ENCODE measurements at places on chromosomes 1 and 21.

DNA sequence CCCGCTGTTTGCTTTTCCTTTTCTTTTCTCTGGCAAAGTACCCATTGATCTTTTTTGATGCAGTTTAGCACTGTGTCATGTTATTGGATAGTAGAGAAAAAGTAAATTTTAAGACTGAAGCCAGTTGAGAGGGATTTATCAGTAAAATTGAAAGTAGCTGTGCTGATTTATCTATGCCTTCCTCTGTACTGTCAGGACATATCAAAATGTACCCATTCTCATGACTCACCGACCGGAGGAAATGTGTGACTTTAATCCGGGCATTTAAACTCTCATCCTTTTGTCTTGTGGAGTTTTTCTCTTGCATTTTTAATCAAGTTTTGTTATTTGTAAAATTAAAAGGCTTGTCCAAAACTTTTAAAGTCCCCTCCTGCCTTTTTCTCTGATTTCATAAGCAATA is 276.6 kb upstream of the FMN2 start:
- no peak for DNase-seq

GRCh38 chr1:18572022-18572880 is 58.4 kb upstream of the PAX7 start:
- no peak for DNase-seq

- no peak for DNase-seq
Observed at GRCh38 chr1:182054698-182055326, 6.7 kb downstream of the ZNF648 start.

- DNase-seq = peak; percentile 69
Observed at GRCh38 chr1:182348961-182349747, 42.4 kb downstream of the GLUL start.

GRCh38 chr1:60101516-60101915 is 27.9 kb upstream of the C1orf87 start:
- DNase-seq = no peak

GRCh38 chr1:246537441-246537840 is 28.6 kb downstream of the TFB2M start:
- DNase-seq = no peak

DNA sequence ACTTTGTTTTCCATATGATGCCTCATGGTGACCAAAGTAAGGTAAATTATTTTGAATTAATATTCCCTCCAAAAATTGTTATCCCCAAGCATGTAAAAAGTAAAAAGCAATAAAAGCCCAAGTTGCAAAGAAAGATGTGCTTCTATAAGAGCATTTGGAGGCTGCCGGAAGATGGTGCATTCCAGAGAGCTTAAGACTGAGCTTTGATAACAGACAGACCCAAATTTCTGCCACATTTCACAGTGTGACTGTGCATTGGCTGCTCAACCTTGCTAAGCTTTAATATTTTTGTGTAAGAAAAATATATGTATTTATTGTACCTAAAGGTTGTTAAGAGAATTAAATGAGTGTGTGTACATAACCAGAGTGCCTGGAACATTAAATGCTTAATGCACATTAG is 67.9 kb downstream of the CYYR1 start:
- no peak for DNase-seq

GRCh38 chr1:18264450-18265039 is 156.9 kb downstream of the IGSF21 start:
- no peak for DNase-seq

DNA sequence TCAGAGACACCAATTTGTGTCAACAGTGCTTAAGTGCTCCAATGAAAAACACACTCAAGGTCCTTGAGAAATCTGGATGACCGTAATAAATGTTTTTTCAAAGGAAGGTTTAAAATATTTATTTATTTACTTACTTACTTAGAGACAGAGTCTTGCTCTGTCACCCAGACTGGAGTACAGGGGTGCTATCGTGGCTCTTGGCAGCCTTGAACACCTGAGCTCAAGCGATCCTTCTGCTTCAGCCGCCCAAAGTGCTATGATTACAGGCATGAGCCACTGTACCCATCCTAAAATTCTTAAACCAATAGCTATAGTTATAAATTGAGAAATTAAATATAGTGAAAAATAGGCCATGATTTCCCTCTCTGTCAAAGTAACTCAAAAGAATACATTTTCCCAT is 17.3 kb upstream of the ERICH3 start:
- DNase-seq = no peak

DNA sequence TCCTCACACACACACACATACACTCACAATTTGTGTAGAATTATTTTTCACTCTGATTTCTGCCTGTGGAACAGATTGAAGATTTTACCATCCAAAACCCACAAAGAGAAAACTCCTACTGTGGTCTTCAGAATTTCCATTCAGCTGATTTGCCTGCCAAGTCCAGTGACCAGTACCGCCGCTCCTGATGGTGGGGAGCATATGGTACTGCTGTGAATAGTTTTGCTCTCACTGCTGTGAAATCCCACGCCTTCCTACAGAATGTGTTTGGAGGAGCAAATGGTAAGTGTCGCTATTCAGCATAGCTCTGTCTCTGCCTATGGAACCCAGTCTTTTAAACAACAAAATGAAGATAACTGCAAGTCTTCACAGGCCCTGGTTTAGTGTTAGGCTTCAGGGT is 629.5 kb downstream of the LMO4 start:
- DNase-seq = no peak

GRCh38 chr1:179187043-179187442 is 42.4 kb downstream of the ABL2 start:
- DNase-seq = no peak

- DNase-seq = peak; percentile 43
Observed at GRCh38 chr1:172089768-172090510, 248.6 kb downstream of the DNM3 start.

DNA sequence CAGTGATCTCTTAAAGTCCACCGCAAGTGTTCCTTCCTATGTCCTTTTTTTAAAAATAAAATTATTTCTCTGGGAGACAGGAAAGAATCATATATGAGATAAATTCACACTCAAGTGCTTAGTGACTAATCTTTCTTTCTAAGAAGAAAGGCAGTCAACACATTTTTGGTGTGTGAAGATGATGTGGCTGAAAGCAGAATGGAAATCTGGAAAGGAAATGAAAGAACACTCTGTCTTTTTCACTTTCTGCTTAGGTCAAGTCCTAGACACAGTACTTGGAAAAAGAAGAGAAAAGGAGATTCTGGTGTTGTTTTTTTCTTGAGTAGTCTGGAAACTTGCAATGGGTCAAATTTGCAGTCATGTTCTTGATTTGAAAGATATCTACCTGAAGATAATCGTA is 45.5 kb upstream of the PRRX1 start:
- no peak for DNase-seq
